Hair follicle dermal papilla cell (primary cell): ENCODE measurements at places on chromosomes 6 and 20. TPM values are rescaled to one million over a fixed set of nuclear protein-coding genes. Genes with fewer than 3 reads are reported as not detected.

The LPA gene
- not detected in 2 replicates for total RNA-seq

The ADAM33 gene
- total RNA-seq: 194 and 229 TPM in 2 replicates

The PNPLA1 gene
- not detected in 2 replicates for total RNA-seq

The FERMT1 gene
- 3.8 and 3.9 TPM in 2 replicates for total RNA-seq

The RAMACL gene
- 3.1 and 3.4 TPM in 2 replicates for total RNA-seq

The GINS1 gene
- 1.7 and 1.8 TPM in 2 replicates for total RNA-seq

The SRSF12 gene
- 0.32 and 0.36 TPM in 2 replicates for total RNA-seq

The CBLN4 gene
- total RNA-seq: not detected in 2 replicates

The SLC22A16 gene
- total RNA-seq: 0.12 TPM in 1 of 2 replicates, not detected in the other

The RMND1 gene
- 33.5 and 33.6 TPM in 2 replicates for total RNA-seq

The CD24 gene
- total RNA-seq: 0.49 and 0.97 TPM in 2 replicates

The SAMD10 gene
- 0.49 TPM in 2 replicates for total RNA-seq

The PRL gene
- total RNA-seq: not detected in 2 replicates

The OPN5 gene
- total RNA-seq: not detected in 2 replicates

The SULF2 gene
- 38.9 and 69.0 TPM in 2 replicates for total RNA-seq

The ZNF334 gene
- total RNA-seq: 1.9 and 4.1 TPM in 2 replicates

The STMN3 gene
- 10.0 and 12.0 TPM in 2 replicates for total RNA-seq

The LST1 gene
- not detected in 2 replicates for total RNA-seq

The SLPI gene
- total RNA-seq: not detected in 2 replicates

The ENPP5 gene
- total RNA-seq: 0.24 and 0.65 TPM in 2 replicates

The WDR46 gene
- 61.9 and 68.6 TPM in 2 replicates for total RNA-seq

The AMD1 gene
- 86.5 and 98.5 TPM in 2 replicates for total RNA-seq

The C20orf202 gene
- total RNA-seq: 0.16 TPM in 1 of 2 replicates, not detected in the other

The BMP2 gene
- total RNA-seq: 0.73 and 1.8 TPM in 2 replicates

The CST3 gene
- 110 and 113 TPM in 2 replicates for total RNA-seq

The OR12D3 gene
- total RNA-seq: not detected in 2 replicates

The ABHD16B gene
- total RNA-seq: not detected in 2 replicates

The MDFI gene
- 0.49 TPM in 1 of 2 replicates, not detected in the other for total RNA-seq

The SRMS gene
- total RNA-seq: not detected in 2 replicates

The ANKRD66 gene
- total RNA-seq: not detected in 2 replicates

The EIF2S2 gene
- total RNA-seq: 73.5 and 81.5 TPM in 2 replicates

The GSTA3 gene
- total RNA-seq: not detected in 2 replicates

The CDC5L gene
- 16.9 and 17.2 TPM in 2 replicates for total RNA-seq

The ORC3 gene
- total RNA-seq: 25.0 and 29.0 TPM in 2 replicates

The BIRC7 gene
- total RNA-seq: not detected in 2 replicates

The BMP5 gene
- total RNA-seq: not detected in 2 replicates

The BTNL2 gene
- total RNA-seq: not detected in 2 replicates

The HLA-DQA1 gene
- total RNA-seq: not detected in 2 replicates

The FAXC gene
- 0.81 and 3.2 TPM in 2 replicates for total RNA-seq

The C6orf163 gene
- total RNA-seq: 1.3 and 3.4 TPM in 2 replicates

The DLK2 gene
- 0.16 TPM in 1 of 2 replicates, not detected in the other for total RNA-seq

The FAM217A gene
- total RNA-seq: 0.16 TPM in 1 of 2 replicates, not detected in the other

The PCIF1 gene
- total RNA-seq: 19.3 and 20.6 TPM in 2 replicates

The UST gene
- 22.7 and 29.4 TPM in 2 replicates for total RNA-seq

The PPP1R3D gene
- 10.5 and 12.0 TPM in 2 replicates for total RNA-seq

The FAM83C gene
- under 0.01 TPM in 1 of 2 replicates, not detected in the other for total RNA-seq

The LY6G5B gene
- total RNA-seq: 6.3 and 8.4 TPM in 2 replicates

The SLC17A4 gene
- not detected in 2 replicates for total RNA-seq

The FHL5 gene
- not detected in 2 replicates for total RNA-seq

The DAAM2 gene
- 66.1 and 122 TPM in 2 replicates for total RNA-seq

The TDRD6 gene
- total RNA-seq: 0.12 and 0.16 TPM in 2 replicates

The GPR63 gene
- total RNA-seq: 1.2 and 1.9 TPM in 2 replicates

The NRN1 gene
- total RNA-seq: 117 and 120 TPM in 2 replicates

The VNN1 gene
- 0.49 TPM in 1 of 2 replicates, not detected in the other for total RNA-seq

The ARMC2 gene
- 5.2 and 6.3 TPM in 2 replicates for total RNA-seq

The RTN4IP1 gene
- 5.0 and 5.5 TPM in 2 replicates for total RNA-seq

The DEFB124 gene
- not detected in 2 replicates for total RNA-seq

The LGSN gene
- not detected in 2 replicates for total RNA-seq

The GNMT gene
- total RNA-seq: 0.16 and 0.36 TPM in 2 replicates

The APCDD1L gene
- total RNA-seq: 9.8 and 12.2 TPM in 2 replicates
